ENCODE measurements at places on chromosomes 5 and 9.
A peak's percentile ranks its signal among the peaks of the same experiment; 100 is the strongest.

- DNase-seq, result peak; percentile 60
Observed at GRCh38 chr5:150637245-150638052, 3.0 kb upstream of the SYNPO start.

GRCh38 chr9:129785866-129786265 is 17.1 kb upstream of the TOR1B start:
- no peak for DNase-seq

GRCh38 chr5:67146574-67146973 is 50.0 kb downstream of the CD180 start:
- no peak for DNase-seq

DNA sequence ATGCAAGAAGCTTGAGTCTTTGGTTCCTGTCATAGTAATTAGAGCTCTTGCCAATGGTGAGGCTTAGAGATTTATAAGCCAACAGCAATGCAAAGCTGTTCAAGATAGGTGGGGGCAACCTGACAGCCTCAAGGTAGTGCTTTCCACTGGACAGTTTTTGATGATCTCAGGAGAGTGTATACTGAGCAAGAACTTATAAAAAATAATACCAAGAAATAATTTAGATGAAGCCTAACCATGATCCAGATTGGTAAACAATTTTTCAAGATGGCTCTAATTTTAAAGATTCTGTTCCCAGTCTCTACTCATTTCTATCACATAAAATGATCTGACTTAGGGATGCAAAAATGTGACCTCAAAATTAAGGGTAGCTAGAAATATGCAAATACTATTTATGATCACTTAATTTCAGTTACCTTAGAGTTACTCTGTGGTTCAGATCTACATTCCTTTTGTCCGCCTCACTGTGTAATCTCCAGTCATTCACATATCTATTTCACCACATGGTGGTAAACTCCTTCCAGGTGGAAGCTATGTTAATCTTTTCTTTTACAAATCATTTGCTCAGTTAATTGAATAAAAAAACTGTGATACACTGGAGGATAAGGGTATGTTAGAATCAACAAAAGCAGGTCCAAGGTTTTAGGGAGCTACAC is 1228.0 kb upstream of the C9orf72 start:
- no peak for DNase-seq

DNA sequence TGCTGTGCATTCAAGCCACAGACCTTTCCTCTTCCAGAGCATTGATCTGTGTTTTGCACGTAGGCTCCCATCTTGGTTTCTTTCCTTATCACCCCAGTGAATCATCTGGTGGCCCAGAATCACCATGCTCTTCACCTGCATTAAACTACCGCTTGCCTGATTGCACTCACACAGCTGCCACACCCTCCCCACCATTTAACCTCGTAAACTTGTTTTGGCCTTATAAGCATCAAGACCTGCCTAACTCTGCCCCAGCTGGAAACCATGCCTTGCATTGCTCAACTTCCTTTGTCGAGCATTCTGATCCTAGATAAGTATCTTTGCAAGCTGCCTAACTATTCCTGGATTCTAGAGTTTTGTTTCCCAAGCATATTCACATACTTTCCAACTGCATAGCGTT is 369.6 kb upstream of the SEMA6A start:
- DNase-seq, result no peak

DNA sequence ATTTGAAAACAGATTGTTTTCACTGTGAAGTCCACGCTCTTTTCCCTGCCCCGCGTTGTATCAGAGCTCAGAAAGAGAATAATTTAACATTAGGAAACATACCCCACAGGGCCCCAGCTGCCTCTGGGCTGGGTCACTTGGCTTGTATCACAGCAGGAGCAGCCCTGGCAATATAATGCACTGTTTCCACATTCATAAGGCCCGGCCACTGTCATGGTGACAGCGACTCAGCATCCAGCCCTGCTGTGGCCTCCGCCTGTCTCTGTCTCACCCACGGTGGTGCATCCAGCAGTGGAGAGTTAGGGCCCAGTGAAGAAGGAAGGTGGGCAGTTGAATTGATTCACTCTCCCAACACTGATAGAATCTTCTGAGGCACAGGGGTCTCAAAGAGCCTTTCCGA is 188.9 kb downstream of the NSG2 start:
- DNase-seq, result no peak

- DNase-seq, result no peak
Observed at GRCh38 chr9:4541281-4541680, 51.0 kb downstream of the SLC1A1 start.

DNA sequence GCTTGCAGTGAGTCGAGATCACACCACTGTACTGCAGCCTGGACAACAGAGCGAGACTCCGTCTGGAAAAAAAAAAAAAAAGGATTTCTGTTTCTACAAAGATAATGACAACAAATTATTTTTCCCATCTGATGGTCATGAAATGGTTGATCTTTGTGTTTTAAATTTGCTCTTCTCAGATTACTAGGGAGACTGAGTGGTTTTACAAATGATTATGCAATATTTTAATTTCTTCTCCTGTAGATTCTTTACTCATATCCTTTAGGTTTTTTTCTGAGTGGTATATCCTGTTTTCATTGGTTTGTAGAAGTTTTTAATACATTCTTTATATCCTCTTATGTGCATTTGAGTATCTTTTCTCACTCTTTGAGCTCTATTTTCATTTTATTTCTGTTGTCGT is 20.6 kb upstream of the AUH start:
- DNase-seq, result no peak

GRCh38 chr5:147836439-147836838 is 5.0 kb upstream of the SPINK1 start:
- no peak for DNase-seq

DNA sequence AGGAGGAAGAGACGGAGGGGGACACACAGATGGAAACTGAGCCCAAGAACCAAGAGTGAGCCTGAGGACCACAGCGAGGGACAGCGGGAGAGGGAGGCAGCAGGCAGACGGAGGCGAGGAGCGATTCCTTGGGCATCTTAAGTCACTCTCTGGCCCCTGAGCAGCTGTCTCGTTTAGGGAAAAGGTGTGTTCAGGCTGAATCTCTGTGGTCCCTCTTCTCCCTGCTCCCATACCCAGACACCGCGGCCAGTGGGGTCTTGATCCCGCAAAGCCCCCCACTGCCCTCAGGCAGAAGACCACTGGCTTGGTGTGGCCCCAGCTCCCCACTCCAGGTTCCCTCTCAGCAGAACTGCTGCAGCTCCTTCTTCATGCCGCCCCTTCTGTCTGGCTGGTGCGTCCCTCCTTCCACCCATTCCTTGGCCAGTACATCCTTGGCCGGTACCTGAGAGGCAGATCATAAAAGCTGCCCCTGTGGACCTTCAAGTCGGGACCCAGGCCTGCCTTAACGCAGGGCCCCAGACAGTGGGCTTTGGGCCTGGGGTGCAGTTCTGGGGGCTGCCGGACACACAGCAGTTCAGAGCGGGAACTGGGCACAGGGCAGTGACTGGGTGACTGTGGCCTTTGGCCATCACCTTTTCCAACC is 5.8 kb upstream of the RALGDS start:
- no peak for DNase-seq

DNA sequence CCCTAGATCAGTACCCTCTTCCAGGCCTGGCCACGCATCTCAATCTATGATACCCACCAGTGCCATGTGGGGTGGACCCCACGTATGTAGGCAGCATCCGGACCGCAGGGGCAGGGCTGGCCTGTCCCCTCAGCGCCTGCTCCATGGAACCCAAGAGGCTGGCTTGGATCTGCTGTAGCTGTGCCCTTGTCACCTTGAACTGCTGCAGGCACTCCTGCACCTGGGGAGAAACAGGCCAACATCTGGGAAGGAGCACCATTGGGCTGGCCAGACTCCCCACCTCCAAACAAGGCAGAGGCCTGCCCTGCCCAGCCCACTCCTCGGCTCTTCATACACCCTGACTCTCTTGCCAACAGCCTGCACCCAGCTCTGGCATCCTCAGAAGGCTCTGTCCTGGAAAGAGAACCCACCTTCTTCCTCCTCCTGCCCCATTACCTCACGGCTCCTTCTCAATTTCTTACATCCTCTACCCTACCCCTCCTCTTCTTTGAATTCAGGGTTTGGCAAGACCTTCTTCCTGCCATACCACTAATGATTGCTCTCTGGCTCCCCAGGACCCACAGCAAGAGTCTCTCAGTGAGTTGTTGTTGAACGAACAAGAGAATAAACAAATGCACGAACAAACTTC is 7.7 kb downstream of the HK3 start:
- no peak for DNase-seq

DNA sequence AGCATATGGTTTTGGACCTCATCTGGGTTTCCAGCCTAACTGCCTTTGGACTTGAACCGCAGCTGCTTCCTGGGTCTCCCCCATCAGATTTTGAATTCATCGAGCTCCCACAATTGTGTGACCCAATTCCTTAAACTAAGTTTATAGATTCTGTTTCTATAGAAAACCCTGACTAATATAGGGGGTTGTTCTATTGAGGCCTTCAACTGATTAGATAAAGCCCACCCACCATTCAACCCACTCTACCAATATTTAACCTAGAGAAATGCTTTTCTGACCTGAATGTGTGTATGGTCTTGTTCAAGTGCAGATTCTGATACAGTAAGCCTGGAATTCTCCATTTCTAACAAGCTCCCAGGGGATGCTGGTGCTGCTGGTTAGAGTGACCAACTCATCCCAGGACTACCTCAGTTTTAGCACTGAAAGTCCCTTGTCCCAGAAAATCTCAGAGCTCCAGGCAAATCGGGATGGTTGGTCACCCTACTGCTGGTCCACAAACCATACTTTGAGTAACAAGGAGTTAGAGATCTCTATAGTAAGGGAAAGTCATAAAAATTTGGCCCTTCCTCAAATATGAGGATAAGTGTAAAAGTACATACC is 31.7 kb upstream of the GNE start:
- no peak for DNase-seq

- DNase-seq, result no peak
Observed at GRCh38 chr9:88759364-88759763, 224.4 kb downstream of the NXNL2 start.

DNA sequence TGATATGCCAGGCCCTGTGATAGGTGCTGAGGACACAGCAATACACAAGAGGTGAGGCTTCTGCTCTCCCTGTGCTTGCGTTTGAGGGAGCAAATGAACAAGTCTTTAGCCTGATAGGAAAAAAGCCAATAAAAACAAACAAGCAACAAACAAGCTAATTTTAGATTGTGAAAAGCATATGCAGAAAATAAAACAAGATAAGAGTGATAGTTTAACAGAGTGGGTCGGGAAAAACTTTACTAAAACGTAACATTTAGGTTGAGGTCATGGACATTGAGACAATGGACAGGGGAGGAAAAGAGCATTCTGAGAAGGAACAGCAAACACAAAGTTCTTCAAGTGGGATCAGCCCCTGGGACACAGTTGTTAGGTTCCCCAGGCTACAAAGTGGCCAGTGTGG is 4.3 kb downstream of the SMIM3 start:
- no peak for DNase-seq

DNA sequence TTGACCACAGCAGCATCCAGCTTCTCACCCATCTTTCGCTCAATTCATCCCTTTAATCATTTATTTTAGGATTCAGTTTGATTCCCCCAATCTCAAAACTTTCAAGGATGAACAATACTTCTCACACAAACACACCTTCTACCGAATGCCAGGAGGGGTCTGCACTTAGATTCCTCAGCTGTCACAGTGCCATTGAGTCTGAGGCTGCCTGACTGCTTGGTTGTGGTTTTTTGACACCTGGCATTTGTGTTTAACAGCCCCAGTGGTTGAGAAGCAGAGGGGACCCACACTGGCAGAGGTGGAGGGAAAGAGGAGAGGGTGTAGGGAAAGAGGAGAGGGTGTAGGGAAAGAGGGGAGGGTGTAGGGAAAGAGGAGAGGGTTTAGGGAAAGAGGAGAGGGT is 54.9 kb downstream of the PALM2AKAP2 start:
- no peak for DNase-seq

- no peak for DNase-seq
Observed at GRCh38 chr9:101650142-101650541, 55.4 kb upstream of the PPP3R2 start.

DNA sequence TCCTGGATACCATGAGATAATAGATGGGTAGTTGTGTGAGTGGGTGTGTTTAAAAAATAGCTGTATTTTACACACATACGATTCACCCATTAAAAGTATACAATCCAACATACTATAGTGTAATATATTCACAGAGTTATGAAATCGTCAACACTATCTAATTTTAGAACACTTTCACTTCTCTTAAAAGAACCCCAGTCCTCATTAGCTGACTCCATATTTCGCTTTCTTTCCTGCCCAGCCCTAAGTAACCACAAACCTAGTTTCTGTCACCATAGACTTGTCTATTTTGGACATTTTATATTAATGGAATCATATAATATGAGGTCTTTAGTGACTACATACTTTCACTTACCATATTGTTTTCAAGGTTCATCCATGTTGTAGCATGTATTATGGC is 63.8 kb upstream of the S1PR3 start:
- no peak for DNase-seq

- DNase-seq, result peak; percentile 39
Observed at GRCh38 chr9:120545701-120546550, 34.0 kb downstream of the CDK5RAP2 start.

DNA sequence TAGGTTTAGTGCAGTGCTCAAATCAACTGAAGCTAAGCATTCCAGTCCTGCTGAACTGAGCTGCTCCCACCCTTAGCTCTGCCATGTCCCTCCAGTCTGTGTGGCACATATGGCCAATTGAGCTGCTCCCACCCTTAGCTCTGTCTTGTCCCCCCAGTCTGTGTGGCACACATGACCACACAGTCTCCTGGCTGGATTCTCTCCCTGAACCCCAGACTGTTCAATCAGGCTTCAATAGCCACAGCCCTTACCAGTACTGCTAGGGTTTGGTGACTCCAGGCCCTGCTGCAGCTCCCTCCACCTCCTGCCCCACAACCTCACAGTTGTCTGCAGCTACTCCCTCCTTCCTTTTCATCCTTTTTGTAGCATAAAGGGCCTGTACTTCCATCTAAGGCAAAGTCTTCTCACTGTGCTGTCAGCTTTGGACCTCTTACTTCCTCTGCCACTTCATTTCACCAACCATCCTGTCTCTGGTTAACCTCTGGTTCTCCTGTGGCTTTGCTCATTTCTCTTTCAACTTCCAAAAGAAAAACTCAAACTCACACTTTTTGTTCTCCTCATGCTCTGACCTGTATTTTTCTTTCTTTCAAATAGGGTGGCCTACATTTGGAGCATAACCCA is 50.8 kb downstream of the ADAMTS12 start:
- no peak for DNase-seq

DNA sequence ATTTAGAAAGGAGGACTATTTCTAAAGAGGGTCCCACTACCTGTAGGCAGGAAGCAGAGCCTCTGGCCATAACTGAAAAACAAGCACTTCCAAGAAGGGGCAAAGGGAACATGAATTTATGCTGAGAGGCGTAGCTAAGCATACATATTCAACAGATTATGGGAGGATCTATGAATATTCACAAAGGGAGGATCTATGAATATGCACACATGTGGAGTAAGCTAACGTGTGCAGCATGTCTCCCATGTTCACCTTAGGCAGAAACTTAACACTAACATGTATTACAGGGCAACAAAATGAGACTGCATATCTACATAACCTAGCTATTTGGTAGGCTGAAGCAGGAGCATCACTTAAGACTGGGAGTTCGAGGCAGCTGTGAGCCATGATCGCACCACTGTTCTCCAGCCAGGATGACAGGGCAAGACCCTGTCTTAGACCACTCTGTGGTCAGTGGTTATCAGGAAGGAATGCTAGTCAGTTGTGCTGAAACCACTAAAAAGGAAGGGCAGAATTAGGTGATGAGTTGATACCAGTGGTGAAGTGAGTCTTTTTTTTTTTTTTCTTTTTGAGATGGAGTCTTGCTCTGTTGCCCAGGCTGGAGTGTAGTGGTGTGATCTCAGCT is 20.8 kb downstream of the FXN start:
- DNase-seq, result no peak

Measured in HFF-Myc (cell line).